Karpas-422 (cell line): ENCODE measurements at places on chromosomes 16 and 17. TPM values are rescaled to one million over a fixed set of nuclear protein-coding genes. Genes with fewer than 3 reads are reported as not detected.

The FA2H gene
- not detected in 2 replicates for total RNA-seq

The RHBDF1 gene
- 0.43 TPM in 1 of 2 replicates, not detected in the other for total RNA-seq

The TPSD1 gene
- total RNA-seq, result not detected in 2 replicates

The TBX6 gene
- total RNA-seq, result 1.8 and 2.1 TPM in 2 replicates

The HS3ST4 gene
- not detected in 2 replicates for total RNA-seq
